ENCODE measurements at places on chromosomes 5 and 9.

DNA sequence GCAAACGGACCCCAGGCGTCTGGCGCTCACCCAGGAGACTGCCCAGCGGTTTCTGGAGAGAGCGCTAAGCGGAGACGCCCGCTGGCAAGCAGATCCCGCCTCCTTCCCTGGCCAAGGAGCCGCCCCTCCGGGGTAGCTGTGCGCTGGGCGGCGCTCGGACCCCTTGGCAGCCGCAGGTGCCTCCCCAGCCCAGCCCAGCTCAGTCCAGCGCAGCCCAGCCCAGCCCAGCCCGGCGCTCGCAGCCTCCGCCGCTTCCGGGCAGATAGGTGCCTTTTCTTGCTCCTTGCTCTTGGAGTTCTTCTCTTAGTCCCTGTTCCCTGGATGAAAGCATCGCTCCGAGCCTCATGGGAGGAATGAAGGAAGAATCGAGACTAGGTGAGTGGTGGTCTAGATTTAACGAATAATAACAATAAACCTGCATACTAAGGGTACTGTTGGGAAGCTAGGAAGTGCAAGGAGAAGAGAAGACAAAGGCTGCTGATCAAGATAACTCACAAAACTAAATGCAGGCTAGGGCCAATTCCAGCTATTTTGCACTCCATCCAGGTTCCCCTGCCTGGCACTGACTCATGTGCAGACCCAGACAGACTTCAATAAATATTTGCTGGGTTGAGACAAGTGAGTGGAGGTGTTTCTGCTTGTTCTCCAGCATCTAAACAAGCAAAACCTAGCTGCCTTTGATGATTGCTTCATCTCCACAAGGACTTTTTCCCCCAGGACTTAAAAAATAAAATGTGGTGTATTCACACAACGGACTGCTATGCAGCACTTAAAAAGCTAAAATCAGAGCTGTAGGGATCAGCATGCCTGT, at the start of gene STK32A:
Gene STK32A, plus strand, starts transcription at position 202 of the 811 bp plus-strand sequence. CDS start 4,609 bp downstream, outside the sequence.
- no peak for DNase-seq

GRCh38 chr9:3342159-3342777, 183.5 kb downstream of the RFX3 start:
- DNase-seq, result no peak

DNA sequence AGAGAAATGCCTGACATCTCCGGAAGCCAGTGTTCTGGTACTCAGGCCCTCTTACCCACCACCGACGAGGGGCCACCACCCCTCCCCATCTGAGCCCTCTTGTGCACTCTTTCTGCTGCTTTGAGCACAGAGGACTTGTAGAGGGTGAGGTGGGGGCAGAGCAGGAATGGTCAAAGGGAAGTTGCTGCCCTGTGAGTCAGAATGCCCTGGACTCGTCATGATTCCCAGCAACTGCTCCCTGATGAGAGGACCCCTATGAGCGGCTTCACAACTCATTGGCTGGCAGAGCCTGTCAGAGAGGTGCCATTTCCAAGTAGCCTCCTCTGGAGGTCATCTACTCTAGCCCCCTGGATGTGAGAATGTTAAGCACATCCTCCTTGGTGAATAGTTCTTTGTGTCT, 845 bp downstream of the ECSCR start:
- no peak for DNase-seq

- DNase-seq, result no peak
These were observed 178.3 kb downstream of the AOPEP start for GRCh38 chr9:94904806-94905205.

- DNase-seq, result no peak
These were observed 21.0 kb upstream of the RALGDS start for GRCh38 chr9:133141833-133142595.

- no peak for DNase-seq
These were observed 284.8 kb downstream of the CTNND2 start for GRCh38 chr5:11619339-11620024.

GRCh38 chr5:135533794-135534193, 2.0 kb downstream of the NEUROG1 start:
- DNase-seq, result no peak

- DNase-seq, result no peak
These were observed 1.4 kb upstream of the SLC36A2 start for GRCh38 chr5:151348789-151349188.

GRCh38 chr5:78490709-78491485, 130.5 kb downstream of the SCAMP1 start:
- DNase-seq, result no peak

- DNase-seq, result no peak
These were observed 130.2 kb downstream of the DNAH5 start for GRCh38 chr5:13814301-13814700.

- DNase-seq, result no peak
These were observed 34.7 kb upstream of the FIBCD1 start for GRCh38 chr9:130973686-130974281.

Data from cerebellar nuclear complex (tissue), 1 donor.